Mammary epithelial cell (primary cell): ENCODE measurements at places on chromosomes 5 and 9. TPM values are rescaled to one million over a fixed set of nuclear protein-coding genes. Genes with fewer than 3 reads are reported as not detected.

DNA sequence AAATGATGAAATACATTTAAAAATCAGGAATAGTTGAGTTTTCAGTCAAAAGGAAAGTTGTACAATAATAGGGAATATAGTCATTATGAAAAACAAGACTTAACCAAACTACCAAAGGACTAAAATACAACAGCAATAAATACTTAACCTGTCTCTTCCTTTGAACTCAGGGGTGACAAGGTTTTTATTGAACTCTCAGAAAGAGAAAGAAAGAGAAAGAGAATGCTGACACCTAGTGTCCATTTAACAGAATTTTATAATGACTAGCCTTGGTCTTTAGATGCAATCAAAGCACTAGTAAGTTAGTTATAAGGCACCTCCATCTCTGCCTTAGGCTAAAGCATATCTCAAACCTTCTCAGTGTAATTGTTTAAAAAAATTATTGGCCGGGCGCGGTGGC, 47.5 kb downstream of the UIMC1 start:
- peak; percentile 14 for DNase-seq

- peak; percentile 24 for DNase-seq
These were observed 27.8 kb downstream of the RECK start for GRCh38 chr9:36064448-36065037.

DNA sequence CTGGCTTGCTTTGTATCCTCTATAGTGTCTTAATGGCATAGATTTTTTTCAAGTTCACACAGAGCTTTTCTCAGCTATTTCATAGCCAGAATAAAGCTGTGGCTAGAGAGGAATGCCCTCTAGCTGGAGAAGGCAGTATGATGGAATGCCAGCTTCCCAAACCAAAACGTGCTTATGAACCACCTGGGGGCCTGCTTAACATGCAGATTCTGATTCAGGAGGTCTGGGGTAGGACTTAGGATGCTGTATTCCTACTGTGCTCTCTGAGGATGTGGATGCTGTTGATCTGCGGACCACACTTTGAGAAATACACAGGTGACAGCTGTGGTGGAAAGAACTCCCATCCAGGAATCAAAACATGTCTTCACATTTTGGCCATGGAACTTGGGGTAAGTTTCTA, 49.9 kb upstream of the DPYSL3 start:
- no peak for DNase-seq

DNA sequence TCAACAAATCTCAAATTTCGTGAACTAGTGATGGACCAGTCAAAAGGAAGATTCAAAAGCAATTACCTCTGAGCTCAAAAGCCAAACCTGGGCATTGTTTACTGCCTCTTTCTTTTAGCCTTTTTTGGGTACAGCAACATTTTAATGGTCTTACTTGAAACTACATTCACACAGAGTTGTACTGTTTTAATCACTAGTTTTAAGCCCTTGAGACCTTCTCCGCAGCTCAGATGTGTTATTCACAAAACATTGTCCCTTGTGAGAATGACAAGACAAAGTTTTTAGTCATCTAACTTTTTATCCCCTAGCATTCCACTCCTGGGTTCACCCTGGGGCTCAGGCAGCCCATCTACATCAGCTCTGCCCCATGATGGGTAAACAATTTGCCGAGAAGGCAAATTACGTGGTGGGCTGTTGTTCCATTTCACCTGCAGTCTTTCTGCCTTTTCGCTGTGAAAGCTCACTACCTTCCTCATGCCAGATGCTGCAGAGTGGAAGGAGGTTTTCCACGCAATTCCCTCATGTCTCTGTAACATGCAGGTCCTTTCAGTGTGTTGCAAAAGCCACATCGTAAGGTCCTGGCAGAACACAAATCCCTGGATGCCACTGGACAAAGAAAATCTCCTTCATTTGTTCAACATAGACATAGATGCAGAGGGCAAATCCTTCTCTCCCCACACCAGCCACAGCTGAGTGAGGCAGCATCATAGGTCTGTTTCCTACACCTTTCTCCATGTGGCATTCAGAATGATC, 175.7 kb downstream of the EBF1 start:
- no peak for DNase-seq

Gene LTC4S
- polyA plus RNA-seq = 0.29 TPM

- DNase-seq = no peak
These were observed 38.9 kb upstream of the TLX3 start for GRCh38 chr5:171270136-171270535.

DNA sequence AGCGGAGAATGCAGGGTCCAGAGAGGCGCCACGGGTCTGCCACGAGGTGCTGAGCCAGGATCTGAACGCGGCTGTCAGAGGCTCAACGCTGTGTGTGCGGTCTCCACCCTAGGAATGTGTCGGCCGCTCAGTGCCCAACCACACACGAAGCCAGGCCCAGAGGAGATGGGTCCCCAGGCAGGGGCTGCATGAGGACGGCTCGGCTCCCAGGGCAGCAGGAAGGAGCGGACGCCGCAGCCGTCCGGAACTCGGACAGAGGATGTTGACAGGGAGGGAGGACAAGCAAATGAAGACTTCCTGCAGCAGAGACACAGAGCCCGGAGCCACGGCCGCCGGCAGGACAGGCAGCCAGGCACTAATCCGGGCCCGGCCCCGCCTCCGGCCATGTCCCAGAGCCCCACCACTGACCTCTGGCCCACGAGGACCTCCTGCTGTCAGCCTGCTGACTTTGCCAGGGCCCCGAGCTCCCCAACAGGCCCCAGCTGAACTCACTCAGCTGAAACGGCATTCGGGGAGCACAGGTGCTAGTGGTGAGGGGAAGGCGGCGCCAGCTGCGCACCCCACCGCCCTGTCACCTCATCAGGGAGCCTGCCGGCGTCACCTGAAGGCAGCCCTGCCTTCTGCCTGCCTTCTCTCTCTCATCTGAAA, 12.7 kb downstream of the VAV2 start:
- DNase-seq = no peak

DNA sequence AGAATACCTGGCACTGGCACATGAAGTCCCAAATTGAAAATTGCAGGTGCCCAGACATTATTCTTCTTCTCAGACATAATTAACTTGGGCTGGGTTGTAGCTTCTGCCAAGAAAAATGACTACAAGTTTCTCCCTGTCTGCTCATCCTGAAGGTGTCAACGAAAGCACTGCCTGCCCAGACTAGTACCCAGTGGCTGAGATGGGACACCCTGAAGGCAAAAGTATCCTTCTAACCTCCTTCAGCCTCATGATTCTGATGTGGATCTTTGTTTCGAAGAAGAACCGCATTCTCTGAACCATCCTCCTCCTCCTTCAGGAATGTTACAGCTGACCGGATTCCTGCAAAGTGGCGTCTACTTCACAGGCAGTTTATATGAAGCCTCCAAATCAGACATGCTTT, 161.1 kb upstream of the FST start:
- DNase-seq = peak; percentile 99

GRCh38 chr5:151757233-151758140, 944 bp downstream of the ATOX1 start:
- peak; percentile 50 for DNase-seq

DNA sequence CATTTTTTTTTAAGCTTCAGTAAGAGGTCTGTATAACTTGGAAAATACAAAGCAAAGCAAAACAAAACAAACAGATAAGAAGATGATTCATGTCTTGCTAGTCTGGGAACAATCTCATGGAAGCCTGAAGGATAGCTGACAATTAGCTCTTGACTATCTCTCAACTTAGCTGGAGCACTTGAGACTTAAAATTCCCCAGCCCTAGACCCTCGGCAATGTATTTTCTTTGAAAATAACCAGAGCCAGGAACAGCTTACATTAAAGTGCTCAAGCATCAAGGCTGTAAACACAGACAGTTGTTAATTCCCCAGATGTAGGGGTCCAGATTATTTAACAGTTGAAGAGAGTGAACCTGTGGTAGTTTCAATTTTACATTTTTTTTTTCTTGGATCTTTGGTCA, 82.9 kb downstream of the TMEM252 start:
- no peak for DNase-seq

DNA sequence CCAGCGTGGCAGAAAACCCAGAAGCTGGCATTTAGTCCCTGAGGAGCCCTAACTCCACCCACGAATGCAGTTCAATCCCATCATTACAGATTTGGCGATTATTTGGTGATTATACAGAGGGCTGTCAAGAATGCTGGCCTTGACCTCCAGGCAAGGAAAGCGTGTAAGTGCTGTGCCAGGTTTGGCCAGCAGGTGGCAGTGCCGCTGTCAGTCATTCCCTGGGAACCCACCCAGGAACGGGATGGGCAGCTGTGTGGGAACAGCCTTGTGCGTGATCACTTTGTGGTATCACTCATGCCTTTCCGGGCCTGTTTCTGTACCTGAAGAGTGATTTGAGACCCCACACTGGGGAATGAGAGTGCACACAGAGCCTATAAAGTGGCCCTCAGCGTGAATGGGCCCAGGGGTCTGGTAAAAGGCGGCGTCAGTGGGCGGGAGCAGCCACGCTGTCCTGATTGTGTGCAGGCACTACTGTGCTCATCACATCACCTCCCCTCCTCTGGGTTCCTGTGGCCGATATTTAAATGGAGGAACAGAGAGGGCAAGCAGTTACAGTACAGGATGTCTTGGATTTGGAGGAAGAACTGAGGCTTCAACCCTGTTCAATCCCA, 215.6 kb downstream of the ROR2 start:
- DNase-seq = peak; percentile 14

GRCh38 chr5:149667084-149667828, 62.9 kb upstream of the PPARGC1B start:
- DNase-seq = peak; percentile 19

Gene GAS1
- polyA plus RNA-seq = 1.4 TPM

DNA sequence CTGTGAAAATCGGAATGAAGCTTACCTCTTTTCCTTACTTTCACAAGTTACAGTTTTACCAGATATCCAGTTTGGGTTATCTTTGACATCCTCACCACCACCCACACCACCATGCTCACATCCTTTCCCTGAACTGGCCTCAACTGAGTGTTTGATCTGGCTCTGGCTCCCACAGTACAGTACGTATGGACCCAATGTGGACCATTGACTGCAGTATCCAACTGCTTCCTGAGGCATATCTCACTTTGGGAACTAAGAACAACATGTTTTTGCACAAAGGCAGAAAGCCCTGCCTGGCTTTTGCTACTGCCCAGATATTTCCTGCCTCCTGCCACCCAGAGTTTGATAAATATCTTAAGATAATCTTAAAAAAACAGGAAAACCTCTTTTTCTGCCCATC, 1232.0 kb upstream of the CDH18 start:
- no peak for DNase-seq

Gene HNRNPH1
- 130 TPM for polyA plus RNA-seq

DNA sequence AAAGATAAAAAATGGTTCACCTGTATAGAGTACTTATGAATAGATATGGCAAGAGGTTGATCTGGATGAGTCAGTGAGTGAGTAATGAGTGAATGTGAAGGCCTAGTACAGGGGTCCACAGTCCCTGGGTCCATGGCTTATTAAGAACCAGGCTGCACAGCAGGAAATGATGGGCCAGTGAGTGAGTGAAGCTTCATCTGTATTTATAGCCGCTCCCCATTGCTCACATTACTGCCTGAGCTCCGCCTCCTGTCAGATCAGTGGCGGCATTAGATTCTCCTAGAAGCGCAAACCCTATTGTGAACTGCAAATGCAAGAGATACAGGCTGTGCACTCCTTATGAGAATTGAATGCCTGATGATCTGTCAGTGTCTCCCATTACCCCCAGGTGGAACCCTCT, 307.7 kb upstream of the ZNF608 start:
- peak; percentile 32 for DNase-seq

DNA sequence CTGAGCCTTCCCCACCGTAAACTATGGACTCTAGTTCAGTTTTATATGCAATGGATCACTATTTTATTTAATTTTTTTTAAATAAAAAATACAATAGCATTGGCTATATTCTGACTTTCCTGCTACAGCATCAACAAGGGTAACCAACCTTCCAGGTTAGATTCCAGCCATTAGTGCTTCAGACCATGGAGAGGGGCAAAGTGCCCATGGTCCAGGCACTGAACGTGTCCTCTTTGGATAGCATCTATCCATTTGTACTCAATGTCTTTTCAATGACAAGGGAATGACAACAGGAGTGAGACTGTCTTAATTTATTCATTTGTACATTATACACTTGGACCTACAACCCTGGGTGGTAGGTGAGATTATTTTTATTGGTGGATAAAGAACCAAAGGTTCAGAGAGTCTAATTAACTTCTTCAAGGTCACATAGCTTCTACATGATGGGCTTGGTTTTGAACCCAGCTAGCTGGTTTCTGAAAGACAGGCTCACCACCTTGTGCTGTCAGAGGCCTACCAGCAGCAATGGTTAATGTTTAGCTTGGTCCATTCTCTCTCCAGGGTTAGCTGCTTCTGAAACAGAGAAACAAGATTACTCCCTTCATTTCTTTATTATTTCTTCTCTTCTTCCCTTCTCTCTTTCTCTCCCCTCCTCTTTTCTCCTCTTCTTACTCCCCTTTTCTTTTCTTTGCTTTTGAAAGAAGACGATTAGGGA, 11.5 kb downstream of the TMEM171 start:
- no peak for DNase-seq

- no peak for DNase-seq
These were observed 71.2 kb downstream of the PLAC8L1 start for GRCh38 chr5:146034127-146034526.

- no peak for DNase-seq
These were observed 97.8 kb downstream of the CMYA5 start for GRCh38 chr5:79787448-79787847.

Gene PCDHGA2
- polyA plus RNA-seq = 2.0 TPM

GRCh38 chr9:86550401-86550800, 196.2 kb upstream of the TUT7 start:
- DNase-seq = no peak

Gene PCDHA1
- 0.01 TPM for polyA plus RNA-seq

Gene IRX1
- polyA plus RNA-seq = 29.6 TPM

DNA sequence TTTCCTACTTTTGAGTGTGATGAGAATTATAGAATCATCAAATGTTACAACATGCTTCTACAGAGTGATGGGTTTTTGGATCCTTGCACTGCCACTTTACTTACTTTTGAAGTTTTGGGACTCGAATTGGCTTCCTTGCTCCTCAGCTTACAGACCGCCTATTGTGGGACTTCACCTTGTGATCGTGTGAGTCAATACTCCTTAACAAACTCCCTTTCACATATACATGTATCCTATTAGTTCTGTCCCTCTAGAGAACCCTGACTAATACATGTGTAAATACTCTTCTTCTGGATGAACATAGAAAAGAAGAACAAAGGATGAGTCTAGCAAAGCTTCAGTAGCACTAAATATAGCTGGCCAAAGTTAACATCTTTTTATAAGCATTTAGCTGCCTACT, 98.7 kb upstream of the PDE4D start:
- no peak for DNase-seq

- peak; percentile 44 for DNase-seq
These were observed 10.4 kb downstream of the UIMC1 start for GRCh38 chr5:176995896-176996767.

DNA sequence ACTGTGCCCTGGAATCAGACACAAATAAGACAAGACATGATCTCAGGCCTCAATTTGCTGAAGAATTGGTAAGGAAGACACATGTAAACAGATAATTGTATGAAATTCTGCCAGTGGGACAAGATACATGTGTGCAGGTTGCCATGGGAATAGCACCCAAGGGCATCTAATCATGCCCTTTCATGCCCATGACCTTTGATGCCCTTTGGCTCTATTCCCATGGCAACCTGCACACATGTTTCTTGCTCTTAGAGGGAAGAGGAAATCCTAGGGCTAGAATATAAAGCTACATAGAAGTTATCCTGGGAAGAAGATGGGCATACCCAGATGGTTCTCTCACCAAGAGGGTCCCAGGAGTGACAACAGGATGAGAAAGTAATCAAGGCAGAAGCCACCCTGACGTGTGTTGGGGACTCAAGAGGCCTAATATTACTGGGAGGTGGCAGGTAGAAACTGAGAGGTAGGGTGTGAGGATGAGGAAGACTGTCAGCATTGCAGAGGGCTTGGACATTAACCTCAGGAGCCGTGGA, 34.4 kb downstream of the P4HA2 start:
- DNase-seq = no peak
